ENCODE measurements at places on chromosomes 16 and 17.

GRCh38 chr17:42315402-42316156 lies 27.3 kb downstream of the STAT5A start:
- no peak for DNase-seq

DNA sequence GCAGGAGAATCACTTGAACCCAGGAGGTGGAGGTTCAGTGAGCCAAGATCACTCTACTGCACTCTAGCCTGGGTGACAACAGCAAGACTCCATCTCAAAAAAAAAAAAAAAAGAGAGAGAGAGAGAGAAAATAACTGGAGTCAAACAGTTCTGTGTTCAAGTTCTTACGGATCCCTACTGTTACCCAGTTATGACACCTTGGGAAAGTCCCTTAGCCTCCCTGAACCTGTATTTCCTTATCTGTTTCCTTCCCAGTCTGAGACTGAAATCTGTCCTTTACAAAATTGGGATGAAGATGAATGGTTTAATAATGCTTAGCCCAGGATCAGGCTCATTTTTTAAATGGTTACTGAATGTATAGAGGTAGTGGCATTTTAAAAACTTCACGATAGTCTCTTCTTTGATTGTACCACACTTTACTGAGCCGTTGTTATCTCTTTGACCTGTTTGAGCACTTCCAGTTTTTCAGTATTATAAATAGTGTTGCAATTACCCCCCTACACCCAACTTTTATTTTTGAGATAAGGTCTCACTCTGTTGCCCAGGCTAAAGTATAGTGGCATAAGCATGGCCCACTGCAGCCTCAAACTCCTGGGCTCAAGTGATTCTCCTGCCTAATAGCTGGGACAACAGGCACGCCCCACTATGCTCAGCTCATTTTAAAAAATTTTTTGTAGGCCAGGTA lies 17.1 kb downstream of the ZNF768 start:
- no peak for DNase-seq

DNA sequence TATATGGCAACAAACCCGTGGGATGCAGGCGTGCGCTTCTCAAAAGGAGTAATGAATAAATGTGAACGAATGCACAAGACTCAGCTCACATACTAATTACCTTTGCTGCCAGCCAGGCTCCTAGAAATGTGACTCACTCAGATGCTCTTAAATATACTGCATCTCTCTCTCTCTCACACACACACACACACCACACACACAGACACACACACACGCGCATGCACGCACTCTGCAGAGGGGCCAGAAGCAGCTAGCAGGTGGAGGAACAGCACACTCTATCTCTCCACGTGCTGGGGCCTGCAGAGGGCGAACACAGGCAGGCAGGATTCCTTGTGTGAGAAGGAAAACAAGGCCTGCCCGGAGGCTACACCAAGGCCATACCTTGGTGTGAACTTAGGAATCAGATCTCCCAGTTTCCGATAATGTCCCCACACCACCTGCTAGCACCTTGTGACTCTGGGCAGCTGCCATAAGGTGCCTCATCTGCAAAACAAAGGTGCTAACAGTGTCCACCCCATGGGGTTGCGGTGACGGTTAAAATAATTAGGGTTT lies 5.3 kb downstream of the GPRC5B start:
- DNase-seq = peak; percentile 22

GRCh38 chr16:85437166-85438052 lies 175.7 kb upstream of the GSE1 start:
- peak; percentile 42 for DNase-seq

DNA sequence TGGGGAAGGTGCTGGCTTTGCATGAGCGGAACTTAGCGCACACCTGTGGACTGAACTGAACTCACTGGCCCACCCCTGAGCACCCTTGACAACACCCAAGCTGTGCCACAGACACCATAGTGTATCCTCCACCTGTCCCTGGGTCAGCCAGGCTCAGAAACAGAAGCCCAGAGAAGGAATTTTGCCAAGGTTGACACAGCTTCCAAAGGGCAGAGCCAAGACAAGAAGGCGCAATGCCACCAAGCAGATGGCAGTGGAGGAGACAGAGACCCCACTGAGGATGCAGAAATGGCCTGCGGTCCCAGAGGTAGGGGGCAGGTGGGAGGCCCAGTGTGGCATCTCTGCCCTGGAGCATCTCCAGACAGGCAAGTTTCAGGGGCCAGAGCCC lies 169.0 kb downstream of the ENGASE start:
- no peak for DNase-seq

DNA sequence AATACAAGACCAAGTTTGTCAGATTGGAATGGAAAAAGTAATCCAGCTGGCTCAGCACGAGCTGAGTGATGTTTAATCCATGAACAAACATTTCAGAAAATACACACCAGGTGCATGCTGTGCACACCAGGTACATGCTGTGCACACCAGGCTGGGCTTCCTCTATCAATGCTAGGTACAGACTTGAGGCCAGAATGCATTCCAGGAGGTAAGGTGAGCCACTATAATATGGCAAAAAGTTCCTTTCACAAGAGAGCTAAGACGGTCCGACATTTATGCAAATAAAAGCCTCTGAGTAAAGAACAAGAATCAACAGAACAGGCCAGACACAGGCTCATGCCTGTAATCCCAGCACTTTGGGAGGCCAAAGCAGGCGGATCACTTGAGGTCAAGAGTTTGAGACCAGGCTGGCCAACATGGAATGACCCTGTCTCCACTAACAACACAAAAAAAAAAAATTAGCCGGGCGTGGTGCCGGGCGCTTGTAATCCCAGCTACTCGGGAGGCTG lies 128.2 kb downstream of the ZNF778 start:
- DNase-seq = no peak

- peak; percentile 86 for DNase-seq
Measured at GRCh38 chr17:980406-981291, 1.1 kb upstream of the NXN start.

GRCh38 chr16:10751291-10751697 lies 7.7 kb downstream of the NUBP1 start:
- DNase-seq = no peak

DNA sequence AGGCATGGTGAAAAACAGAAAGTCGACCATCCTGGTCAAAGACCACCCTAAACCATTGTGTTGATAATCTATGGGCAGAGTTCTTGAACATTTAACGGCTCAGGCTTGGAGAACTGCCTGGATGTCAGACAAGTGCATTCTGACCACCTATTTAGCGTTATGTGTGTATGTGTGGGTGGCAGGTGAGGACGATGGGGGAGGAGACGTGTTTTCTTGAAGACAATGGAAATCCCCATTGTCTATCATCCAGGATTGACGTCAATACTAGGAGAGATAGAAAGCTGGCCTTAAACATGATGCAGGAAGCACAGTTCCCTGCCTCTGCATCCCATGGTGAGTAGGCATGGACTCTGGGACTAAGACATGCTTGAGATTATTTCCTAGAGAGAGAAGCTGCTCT lies 157.4 kb upstream of the MAF start:
- no peak for DNase-seq

DNA sequence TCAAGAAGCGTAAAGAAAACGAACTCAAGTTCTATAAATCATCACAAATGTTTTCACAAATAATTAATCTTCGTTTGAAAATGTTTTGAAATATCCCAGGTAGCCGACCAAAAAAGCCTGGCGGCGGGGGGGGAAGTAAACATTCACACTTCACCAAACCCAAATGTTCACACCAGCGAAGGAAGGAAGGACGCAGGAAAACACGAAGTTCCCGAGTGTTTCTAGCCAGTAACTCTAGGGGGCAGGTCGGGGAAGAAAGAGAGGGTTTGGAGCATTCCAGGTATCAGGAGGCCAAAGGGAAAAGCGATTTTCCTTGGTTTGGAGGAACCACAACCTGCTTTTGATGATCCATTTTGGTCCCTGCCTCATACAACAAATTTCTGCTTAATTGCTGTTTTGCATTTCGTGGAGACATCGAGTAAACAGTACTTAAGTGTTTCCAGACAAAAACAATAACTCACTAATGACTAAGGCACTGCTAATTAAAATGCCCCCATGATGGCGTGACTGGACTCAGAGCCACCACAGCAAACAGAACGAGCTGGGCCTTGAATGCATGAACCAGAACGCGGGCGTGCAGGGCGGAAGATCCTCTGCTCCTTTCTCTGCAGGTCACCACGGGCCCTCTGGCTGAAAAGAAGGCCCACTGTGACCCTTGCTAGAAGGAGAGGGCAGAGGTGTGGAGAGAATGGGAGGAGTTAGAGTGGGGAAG lies 16.6 kb downstream of the ZFHX3 start:
- DNase-seq = no peak

GRCh38 chr16:85401370-85401916 lies 211.7 kb upstream of the GSE1 start:
- no peak for DNase-seq

GRCh38 chr16:87496447-87496801 lies 3.6 kb upstream of the ZCCHC14 start:
- no peak for DNase-seq

DNA sequence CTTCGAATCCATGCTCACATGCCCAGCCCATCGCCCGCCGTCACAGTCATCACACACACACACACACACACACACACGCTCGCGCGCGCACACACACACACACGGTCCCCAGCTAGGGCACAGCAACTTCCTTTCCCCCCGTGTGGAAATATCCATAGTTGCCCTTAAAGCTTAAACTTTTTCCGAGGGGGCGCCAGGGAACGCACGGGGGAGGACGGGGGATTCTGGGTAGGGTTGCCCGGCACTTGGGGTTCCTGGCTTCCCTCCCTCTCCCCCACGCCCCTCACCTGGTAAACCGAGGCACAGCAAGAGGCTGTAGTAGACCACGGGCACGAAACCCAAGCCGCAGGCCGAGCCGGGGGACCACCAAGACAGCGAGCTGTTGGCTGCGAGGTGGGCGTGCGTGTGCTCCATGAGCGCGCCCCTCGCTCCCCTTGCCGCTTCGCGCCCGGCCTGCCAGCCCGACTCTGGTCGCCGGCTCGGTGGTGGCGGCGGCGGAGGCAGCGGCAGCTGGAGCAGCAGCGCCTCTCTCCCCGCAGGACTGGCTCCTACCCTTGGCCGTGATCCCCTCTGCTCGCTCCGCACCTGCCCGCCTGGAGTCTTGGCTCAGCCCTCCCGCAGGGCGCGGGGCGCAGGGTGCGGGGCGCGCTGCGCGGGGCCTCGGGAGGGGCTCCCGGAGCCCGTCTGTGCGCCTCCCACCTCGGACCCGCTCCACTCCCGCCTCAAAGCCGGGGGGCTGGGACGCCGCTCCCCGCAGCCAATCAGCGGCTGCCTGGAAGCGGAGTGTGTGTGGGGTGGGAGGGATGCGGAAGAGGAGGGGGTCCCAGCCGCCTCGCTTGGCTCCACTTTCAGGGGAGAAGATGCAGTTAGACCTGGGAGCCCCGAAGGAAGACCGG lies at the start of gene GPR139:
Gene GPR139, minus strand, starts transcription at position 688 of the 896 bp plus-strand sequence. Its CDS starts 274 bp downstream, at position 414.
- no peak for DNase-seq

GRCh38 chr17:13822700-13823099 lies 221.0 kb upstream of the HS3ST3A1 start:
- DNase-seq = no peak

DNA sequence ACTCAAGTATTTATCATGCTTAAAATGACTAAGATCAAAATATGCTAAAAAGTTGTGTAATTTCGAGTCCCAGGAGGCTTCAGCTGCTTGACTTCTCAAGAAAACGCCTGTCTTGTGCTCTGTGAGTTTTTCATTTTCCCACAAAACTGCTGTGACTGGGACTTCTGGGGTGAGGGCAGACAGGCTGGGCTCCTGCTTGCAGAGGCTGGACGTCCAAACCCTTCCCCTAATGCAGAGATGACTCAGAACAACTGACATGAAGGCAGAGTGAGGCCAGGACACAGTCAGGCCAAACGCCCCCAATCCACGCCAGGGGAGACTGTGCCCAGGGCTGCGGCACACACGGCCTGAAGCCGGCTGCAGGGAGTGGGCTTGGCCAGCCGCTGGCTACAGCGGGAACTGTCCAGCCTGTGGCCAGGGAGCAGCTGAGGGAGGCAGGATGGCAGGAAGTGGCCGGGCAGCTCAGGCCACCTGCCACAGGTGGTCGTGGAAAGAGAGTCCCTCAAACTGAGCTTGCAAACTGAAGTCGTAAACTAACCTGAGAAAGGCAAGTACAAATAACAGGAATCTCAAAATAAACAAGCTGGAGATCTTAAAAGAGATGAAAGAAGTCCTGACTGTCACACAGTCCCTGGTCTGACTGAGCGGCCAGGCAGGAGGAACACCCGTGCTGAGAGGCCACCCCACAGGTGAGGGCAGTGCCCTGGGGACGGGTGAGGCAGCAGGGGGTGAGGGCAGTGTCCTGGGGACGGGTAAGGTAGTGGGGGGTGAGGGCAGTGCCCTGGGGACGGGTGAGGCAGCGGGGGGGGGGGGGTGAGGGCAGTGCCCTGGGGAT lies 21.3 kb upstream of the HEXD start:
- peak; percentile 97 for DNase-seq

DNA sequence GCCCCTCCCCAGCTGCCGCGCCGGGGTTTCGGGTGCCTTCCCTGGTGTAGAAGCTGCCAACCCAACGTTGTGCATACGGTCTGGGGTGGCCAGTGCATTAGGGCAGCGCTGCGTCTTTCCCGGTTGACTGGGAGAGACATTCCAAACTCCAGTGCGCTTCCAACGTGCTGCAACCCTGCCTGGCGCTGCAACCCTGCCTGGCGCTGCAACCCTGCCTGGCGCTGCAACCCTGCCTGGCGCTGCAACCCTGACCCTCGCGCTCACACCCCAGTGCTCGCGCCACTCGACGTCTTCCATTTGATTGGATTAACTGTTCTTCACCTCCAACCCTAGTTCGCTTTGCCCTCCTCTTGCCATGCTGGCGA lies 488 bp upstream of the HAP1 start:
- no peak for DNase-seq

GRCh38 chr17:59300941-59301340 lies 30.5 kb upstream of the YPEL2 start:
- no peak for DNase-seq

GRCh38 chr16:11175787-11176341 lies 80.1 kb downstream of the SOCS1 start:
- DNase-seq = no peak

DNA sequence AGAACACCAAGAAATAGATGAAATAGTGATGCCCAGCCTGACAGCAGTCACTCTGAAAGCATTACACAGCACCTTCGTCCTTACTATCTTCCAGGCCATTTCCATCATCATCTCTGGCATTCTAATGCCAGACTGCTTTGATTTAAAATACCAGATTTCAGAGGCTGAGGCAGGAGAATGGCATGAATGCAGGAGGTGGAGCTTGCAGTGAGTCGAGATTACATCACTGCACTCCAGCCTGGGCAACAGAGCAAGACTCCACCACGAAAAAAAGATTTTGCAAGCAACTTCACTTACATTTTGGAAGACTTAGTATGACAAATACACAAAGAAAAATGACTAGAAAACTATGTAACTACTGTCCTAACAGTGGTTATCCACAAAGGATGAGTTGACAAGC lies 244.0 kb downstream of the CPPED1 start:
- DNase-seq = peak; percentile 41

Measured in fibroblast of upper back skin (primary cell).